IPS DF 6.9 (cell line): ENCODE measurements at places on chromosomes 7 and 10.

- H3K27ac ChIP-seq, result no peak overlapping the region
- H3K36me3 ChIP-seq, result no peaks in the 10 kb centered on the region
- no peaks in the 10 kb centered on the region for H3K4me1 ChIP-seq
Observed at GRCh38 chr10:71246591-71247413, 34.4 kb downstream of the UNC5B start.

DNA sequence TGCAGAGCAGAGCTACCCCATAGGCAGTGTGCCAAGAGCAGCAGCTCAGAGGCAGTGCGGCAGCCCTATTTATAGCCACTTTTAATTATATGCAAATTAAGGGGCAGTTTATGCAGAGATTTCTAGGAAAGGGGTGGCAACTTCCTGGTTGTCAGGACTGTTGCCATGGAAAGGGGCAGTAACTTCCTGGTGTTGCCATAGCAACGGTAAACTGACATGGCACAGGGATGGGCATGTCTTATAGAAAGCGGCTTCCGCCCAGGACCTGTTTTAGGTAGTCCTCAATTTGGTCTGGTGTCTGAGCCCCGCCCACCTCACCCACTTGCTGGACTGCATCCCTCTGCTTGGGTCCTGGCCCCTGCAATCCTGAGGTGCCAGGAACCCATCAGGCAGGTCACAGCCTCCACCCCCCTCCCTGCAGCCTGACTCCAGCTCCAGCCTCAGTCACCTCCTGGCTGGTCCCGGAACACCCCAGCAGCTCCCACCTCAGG, 115.8 kb downstream of the TMEM130 start:
- no peak for DNase-seq
- H3K4me3 ChIP-seq, result no peak overlapping the region
- no peaks in the 10 kb centered on the region; the same call in 1 of the 2 replicates for H3K4me1 ChIP-seq
- no peaks in the 10 kb centered on the region for H3K27me3 ChIP-seq
- H3K36me3 ChIP-seq, result no peaks in the 10 kb centered on the region

DNA sequence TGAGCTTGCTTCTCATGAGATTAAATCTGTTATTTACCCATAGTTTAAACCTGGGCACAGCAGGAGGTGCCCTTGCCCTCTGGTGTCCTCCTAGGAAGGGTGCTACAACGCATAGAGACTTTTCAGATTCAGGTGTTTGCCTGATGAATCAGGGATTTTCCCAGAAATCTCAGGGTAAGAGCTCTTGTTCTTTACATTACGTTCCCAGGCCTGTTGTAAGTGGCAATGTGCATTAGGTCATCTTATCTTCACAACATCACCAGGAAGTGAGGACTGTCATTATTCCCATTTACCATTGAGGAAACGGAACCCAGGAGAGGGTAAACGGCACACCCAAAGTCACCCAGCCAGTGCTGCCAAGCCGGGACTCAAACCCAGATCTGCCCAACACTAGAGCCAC, 73.0 kb downstream of the NHLRC2 start:
- H3K4me1 ChIP-seq, result no peaks in the 10 kb centered on the region
- no peaks in the 10 kb centered on the region for H3K27me3 ChIP-seq
- H3K36me3 ChIP-seq, result no peaks in the 10 kb centered on the region
- DNase-seq, result no peak
- H3K4me3 ChIP-seq, result no peak overlapping the region
- no peak overlapping the region for H3K27ac ChIP-seq

DNA sequence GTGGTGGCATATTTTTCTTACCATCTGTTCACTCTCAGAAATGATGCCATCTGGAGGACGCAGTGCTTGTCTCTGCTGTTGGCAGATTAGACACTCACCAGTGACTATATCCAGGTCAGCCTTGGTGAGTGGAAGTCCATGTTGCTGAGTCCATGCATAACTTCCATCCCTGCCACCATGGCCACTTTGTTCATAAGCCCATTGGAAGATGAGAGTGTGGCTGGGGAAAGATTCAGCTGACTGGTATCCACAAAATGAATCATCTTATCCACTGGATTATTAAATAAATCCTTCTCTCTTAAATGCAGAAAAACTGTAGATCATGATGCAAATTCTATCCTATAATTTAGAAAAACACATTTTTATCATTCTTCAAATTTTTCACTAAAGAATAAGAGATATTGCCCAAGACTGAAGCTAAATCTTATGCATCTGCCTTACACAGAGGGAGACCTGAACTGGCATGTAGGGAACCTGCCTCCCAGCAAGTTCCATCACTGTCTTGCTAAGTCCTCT, 726.9 kb downstream of the TNS3 start:
- no peaks in the 10 kb centered on the region for H3K27me3 ChIP-seq
- H3K4me1 ChIP-seq, result no peaks in the 10 kb centered on the region; the same call in 1 of the 2 replicates
- no peak for DNase-seq

DNA sequence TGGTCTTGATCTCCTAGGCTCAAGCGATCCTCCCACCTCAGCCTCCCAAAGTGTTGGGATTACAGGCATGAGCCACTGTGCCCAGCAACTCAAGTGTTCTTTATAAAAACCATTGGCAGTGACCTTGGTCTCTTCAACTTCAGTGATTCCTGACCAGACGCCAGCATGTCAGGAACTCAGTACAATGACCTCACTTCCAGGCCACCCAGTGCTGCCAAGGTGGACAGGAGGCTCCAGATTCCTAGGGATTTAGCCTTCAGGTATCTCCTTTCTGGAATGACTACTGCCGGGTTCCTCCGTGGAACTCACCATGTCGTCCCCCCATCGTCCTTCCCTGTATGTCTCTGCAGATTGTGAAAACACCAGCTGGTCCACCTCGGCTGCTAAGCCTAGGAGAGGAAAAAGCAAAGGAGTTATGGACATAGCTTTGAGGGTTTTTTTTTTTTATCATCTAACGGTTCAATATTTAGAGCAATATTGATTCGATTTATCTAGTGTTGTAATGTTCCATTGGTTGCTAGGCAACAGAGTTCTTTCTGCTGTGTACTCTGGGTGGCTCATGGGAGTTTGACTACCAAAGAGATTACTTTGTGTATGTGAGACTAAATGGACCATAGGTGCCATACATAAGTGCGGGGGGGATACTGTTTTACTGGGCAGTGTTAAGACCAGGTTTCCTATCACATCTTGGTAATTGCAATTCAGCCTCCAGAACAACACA, 425.8 kb upstream of the AUTS2 start:
- no peaks in the 10 kb centered on the region for H3K36me3 ChIP-seq
- no peak overlapping the region for H3K4me3 ChIP-seq
- DNase-seq, result no peak
- no peaks in the 10 kb centered on the region for H3K27me3 ChIP-seq
- no peaks in the 10 kb centered on the region for H3K4me1 ChIP-seq
- H3K27ac ChIP-seq, result no peak overlapping the region

GRCh38 chr7:103821092-103821491, 168.4 kb downstream of the RELN start:
- H3K4me1 ChIP-seq, result no peaks in the 10 kb centered on the region
- no peaks in the 10 kb centered on the region for H3K36me3 ChIP-seq
- DNase-seq, result no peak
- H3K4me3 ChIP-seq, result no peak overlapping the region
- H3K27me3 ChIP-seq, result no peaks in the 10 kb centered on the region

DNA sequence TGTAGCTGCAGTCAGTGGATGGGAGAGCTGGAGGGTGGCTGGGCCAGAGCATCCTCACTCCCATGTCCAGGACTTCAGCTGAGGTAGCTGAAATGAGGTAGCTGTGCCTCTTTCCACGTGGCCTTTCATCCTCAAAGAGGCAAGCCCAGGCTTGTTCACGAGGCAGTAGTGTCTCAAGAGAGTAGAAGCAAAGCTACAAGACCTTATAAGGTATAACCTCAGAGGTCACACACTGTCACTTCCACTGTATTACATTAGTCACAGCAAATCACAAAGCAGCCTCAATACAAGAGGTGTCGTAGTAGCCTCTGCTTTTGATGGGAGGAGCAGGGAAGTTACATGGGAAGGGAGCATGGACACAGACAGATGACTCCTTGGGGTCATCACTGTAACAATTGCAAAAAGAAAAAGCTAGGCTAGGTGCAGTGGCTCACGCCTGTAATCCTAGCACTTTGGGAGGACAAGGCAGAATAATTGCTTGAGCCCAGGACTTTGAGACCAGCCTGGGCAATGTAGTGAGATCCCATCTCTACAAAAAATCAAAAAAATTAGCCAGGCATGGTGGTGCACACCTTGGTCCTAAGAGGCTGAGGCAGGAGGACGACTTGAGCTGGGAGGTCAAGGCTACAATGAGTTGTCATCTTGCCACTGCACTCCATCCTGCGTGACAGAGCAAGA, 97.5 kb downstream of the SKIDA1 start:
- no peaks in the 10 kb centered on the region for H3K4me1 ChIP-seq
- H3K36me3 ChIP-seq, result no peaks in the 10 kb centered on the region
- H3K27ac ChIP-seq, result no peak overlapping the region
- H3K4me3 ChIP-seq, result no peak overlapping the region

GRCh38 chr7:2405601-2406345, 2.4 kb downstream of the CHST12 start:
- H3K4me3 ChIP-seq, result no peak overlapping the region
- no peaks in the 10 kb centered on the region for H3K27me3 ChIP-seq
- H3K27ac ChIP-seq, result no peak overlapping the region
- no peak for DNase-seq

- no peak overlapping the region for H3K4me3 ChIP-seq
- no peaks in the 10 kb centered on the region for H3K27me3 ChIP-seq
- H3K4me1 ChIP-seq, result no peaks in the 10 kb centered on the region
- no peak overlapping the region for H3K27ac ChIP-seq
- no peak for DNase-seq
- H3K36me3 ChIP-seq, result no peaks in the 10 kb centered on the region
Observed at GRCh38 chr7:54397836-54398612, 144.2 kb upstream of the VSTM2A start.

DNA sequence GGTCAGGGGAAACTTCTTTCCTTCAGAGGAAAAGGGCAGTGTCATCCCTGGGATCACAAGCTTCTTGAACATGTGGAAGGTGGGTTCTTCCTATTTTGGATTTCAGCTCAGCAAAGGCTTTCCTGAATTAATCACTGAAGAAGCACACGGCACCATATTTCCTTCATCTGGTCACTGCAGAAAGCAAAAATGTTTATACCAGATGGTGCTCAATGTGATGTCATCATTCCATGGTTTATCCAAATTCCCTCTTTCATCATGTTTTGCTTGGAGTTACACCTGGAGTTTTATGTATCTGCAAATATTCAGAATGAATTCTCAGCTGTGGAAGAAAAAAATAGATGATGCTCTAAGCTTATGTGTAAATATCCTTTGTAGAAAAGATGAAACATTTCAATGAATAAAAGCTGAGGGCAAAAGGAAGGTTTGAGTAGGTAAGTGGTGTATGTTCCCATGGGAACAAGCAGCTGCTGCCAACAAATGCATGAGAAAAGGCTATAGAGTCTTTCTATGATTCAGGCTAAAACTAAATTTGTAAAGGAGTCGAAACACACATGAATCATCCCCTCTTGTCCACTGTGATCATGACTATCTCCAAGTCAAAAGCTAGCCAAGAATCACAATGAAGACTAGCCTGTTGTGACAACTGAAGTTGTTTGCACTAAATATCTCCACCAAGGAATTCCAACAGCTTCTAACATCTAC, 26.9 kb upstream of the BPGM start:
- no peak overlapping the region for H3K4me3 ChIP-seq
- no peak overlapping the region for H3K27ac ChIP-seq
- H3K36me3 ChIP-seq, result no peaks in the 10 kb centered on the region
- H3K4me1 ChIP-seq, result no peaks in the 10 kb centered on the region

DNA sequence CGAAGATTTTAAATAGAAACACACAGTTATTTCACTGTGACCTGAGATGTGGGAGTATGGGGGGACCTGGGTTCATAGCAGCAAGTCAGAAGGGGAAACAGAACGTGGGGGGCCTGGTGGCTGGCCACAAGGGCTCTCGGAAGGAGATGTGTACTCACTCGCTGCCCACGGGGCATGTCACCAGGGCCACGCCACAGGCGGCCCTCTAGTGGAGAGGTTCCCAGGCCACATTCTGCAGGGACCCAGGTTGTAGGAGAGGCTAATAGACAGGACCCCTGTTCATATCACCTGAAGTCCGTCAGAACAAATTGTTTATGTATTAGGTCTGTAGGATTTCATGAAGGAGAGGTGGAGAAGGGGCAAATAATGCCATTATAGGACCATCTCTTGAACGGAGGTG, 25.1 kb upstream of the SVOPL start:
- no peaks in the 10 kb centered on the region for H3K4me1 ChIP-seq
- no peak overlapping the region for H3K27ac ChIP-seq
- no peaks in the 10 kb centered on the region for H3K36me3 ChIP-seq
- DNase-seq, result no peak

DNA sequence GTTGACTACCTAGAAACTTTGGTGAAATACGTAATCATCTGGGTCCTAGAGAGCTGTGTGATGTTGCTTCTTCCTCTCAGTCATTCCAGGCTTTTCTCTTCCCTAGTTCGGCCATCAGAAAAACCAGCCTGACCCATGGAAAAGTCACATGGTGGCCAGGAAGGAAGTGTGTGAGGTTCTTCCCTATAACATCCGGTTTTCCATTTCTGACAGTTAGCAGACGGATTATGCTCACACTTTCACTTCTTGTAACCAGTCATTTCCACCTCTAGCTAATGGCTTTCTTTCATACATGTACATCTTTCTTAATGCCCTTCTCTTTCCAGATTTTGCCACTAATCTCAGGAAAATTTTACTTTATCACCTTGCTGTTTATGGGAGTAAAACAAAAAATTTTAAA, 110.0 kb upstream of the GLCCI1 start:
- H3K4me1 ChIP-seq, result peaks cover 2% of the 10 kb centered on the region; the same call in 1 of the 2 replicates
- no peak overlapping the region for H3K27ac ChIP-seq
- no peak overlapping the region for H3K4me3 ChIP-seq
- no peaks in the 10 kb centered on the region for H3K27me3 ChIP-seq

- H3K27ac ChIP-seq, result no peak overlapping the region
- H3K4me1 ChIP-seq, result peaks cover 2% of the 10 kb centered on the region; the same call in 1 of the 2 replicates
- peak overlapping the region; percentile 100; the same call in 1 of the 2 replicates for H3K4me3 ChIP-seq
Observed at GRCh38 chr10:86759073-86759672, 2.8 kb downstream of the BMPR1A start.

DNA sequence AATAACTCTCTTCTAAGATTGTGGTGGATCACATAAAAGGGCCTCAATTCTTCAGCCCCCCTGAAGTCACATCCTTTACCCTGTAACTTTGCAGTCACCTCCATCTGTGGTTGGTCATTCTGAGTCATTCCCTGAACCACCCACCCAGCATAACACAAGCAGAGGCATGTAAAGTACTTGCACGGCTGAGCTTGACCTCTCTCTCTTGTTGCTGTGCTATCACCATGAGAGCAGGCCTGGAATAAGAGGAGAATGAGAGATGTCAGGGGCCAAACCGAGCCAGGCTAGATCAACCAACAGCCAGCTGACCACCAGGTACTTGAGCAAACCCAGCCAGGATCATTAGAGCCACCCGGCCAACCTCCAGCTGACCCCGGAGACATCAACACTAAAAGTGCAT, 13.5 kb upstream of the STK17A start:
- no peaks in the 10 kb centered on the region for H3K4me1 ChIP-seq
- H3K27ac ChIP-seq, result no peak overlapping the region
- DNase-seq, result no peak
- no peak overlapping the region for H3K4me3 ChIP-seq
- no peaks in the 10 kb centered on the region for H3K27me3 ChIP-seq
- H3K36me3 ChIP-seq, result no peaks in the 10 kb centered on the region

DNA sequence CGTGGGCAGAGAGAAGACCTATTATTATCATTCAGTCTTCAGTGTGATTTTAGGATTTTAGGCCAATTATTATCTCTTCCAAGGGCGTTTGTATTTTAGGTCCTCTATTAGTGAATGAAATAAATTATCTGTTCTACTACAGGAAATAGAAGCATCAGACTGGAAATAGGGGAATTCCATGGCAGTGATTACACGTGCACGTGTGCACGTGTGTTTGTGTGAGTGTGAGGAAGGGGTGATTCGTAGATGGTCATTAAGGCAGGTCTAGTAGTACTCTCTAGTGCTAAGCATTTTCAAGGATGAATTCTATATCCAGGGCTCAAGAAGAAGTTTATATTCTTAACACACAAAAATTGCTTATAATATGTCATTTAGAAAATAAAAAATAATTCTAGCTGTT, 623.2 kb downstream of the GATA3 start:
- DNase-seq, result no peak
- H3K27me3 ChIP-seq, result no peaks in the 10 kb centered on the region
- no peaks in the 10 kb centered on the region for H3K36me3 ChIP-seq
- H3K4me3 ChIP-seq, result no peak overlapping the region
- no peaks in the 10 kb centered on the region for H3K4me1 ChIP-seq
